ENCODE measurements at places on chromosomes 4 and X.

DNA sequence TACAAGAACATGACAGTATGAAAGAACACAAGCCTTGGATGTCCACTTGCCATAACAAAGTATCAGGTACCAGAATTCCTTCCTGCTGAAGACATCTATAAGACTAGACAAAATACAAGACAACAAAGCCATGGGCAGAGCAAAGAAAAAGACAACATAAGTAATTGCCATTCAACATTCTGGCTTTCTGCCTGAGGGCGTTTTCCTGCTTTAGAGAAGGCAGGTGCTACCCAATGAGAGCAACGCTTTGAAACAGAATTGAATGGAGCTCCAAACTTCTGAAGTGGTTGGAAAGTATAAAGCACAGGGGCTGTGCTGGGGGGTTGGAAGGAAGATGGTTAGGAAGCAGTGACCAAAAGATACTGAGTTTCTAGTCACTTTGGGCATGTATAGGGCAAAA, 30.1 kb downstream of the PDE5A start:
- DNase-seq = no peak

DNA sequence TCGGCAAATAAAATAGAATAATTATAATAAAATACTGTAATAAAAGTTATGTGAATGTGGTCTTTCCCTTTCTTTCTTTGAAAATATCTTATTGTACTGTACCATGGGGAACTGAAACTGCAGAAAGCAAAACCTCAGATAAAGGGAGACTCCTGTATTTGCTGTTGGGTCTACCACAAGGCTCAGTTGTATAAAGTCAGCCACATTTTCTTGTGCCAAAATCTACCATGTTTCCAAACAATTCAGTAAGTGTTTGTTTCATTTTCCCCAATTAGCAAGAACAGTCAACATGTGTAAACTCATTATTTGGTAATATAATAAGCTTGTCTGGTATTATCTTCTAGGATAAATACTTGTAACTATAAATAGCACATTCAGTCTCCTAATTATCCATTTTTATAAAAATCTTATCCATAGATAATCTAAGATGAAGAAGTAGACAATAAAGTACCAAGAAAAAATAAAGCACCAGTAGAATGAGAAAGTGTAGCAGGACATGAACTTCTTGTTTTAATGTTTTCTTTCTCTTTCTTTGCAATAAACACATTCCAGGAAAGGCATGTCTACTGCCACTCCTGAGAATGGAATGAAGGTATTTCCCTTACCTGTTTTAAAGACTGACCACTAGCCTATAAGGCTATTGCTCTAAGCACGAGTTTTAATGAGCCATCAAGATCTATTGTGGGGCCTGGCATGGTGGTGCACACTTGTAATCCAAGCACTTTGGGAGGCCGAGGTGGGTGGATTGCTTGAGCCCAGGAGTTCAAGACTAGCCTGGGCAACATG, 15.0 kb upstream of the OTUD4 start:
- peak; percentile 34 for DNase-seq

GRCh38 chr4:124501576-124501975, 211.0 kb downstream of the ANKRD50 start:
- DNase-seq = peak; percentile 32

DNA sequence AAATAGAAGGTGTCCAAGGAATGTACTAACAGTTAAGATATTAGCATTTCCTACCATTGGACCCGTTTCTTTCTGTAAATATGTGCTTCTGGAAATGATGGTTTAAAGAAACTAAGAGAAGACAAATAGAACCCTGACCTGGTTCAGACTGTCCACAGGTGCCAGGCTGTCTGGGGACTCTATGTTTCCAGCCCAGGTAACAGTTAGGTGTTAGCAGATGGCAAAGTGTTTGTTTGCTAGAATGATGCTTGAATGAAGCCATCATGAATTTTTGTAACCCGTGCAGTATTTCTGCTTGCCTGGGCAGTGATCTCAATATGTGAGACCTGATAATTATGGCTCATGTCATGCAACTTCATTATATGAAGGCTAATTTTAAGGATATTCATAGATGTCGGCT, 87.5 kb downstream of the LRRC66 start:
- DNase-seq = no peak

GRCh38 chr4:42142591-42142990, 9.9 kb downstream of the BEND4 start:
- no peak for DNase-seq

- DNase-seq = no peak
Measured at GRCh38 chrX:120310861-120311726, at the start of gene TMEM255A. TMEM255A (minus strand) TSS chrX:120311461; CDS start chrX:120311309, 152 bp downstream.

GRCh38 chrX:106919932-106920452, at the start of gene CLDN2:
CLDN2 (plus strand) TSS chrX:106920402; CDS start chrX:106928229, 7,827 bp downstream.
- no peak for DNase-seq

GRCh38 chr4:117284736-117285135, 199.4 kb upstream of the TRAM1L1 start:
- no peak for DNase-seq

- no peak for DNase-seq
Measured at GRCh38 chr4:86338521-86338920, 21.3 kb downstream of the MAPK10 start.

DNA sequence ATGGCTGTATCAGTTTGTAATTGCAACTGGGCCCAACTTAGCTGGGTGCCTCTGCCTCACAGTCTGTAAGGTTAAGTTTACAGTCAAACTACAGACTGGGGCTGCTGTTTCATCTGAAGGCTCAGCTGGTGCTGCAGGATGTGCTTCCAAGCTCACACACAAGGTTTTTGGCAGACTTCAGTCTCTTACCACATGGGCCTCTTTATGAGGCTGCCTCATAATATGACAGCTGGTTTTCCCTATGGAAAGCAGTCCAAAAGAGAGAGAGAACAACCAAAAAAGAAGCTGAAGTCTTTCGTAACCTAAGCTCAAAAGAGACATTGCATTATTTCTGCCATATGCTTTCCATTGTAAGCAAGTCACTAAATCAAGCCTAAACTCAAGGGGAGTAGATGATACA, 271.7 kb downstream of the DCTD start:
- no peak for DNase-seq

DNA sequence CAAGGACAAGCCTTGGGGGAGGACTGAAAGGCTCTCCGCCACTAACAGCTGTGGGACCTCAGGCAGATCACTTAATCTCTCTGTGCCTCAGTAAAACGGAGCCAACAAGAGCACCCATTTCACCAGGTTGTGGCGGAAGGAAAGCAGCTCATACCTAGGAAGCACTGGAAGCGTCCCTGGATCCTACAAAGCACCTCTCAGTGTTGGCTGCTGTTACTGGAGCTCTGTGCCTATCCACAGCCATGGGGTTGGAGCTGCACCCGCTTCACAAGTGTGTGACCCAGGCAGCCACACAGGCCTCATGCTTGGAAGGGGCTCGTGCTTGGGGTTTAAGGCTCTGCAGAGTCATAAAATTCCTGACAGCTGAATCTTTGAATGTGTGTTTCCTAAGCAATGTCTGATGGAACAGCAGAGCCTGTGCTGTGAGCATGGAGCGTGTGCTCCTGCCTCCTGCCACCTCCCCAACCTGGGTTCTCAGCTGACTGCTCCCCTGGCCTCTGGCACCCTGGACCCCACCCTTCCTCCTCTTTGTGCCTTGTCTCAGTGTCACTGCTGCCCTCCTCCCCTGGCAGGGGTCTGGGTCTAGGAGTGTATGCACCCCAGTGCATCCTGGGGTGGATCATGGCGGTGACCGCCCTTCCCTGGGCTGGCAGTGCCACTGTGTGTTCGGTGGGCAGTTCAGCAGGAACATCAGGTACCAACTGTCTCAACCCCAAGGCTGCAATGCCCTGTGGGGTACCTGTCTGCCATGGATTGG, 14.4 kb upstream of the MAN2B2 start:
- DNase-seq = no peak

- no peak for DNase-seq
Measured at GRCh38 chr4:154984616-154985015, 203.5 kb downstream of the RBM46 start.

GRCh38 chr4:39976945-39977488, 694 bp downstream of the PDS5A start:
- peak; percentile 72 for DNase-seq

DNA sequence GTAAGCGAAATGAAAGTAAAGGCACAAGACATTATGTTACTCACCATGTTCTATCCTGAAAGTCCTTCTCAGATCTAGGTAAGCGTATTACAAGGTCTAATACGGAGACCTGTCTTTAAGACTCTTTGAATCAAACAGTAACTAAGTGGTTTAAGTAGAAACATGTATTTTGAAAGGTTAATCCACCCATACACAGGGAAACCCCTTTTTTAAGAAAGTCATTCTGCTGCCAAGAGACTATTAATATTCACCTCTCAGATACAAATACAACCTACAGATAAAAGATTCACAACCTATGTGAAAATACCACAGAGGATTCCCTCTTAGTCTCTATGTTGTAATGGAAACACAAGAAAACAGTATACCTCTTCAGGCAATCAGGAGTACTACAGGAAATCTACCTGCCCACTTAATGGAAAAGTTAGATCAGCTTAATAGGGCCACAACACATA, 63.2 kb upstream of the TNIP3 start:
- no peak for DNase-seq

DNA sequence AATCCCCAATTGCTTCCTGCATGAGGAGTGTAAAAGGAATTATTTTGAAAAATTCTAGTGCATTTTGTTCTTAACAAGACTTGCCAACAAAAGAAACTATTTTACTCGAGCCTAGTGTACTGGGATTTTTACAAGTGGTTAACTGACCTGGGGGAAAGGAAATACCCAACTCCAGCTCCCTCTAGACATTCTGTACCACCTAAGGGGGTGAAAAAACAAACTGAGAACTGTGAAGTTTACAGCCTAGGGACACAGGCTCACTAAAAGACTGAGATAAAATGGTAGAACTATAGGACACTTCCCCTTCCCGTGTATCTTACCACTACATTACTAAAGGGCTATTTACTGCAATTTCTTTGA, 2.6 kb upstream of the ADH5 start:
- DNase-seq = peak; percentile 28

DNA sequence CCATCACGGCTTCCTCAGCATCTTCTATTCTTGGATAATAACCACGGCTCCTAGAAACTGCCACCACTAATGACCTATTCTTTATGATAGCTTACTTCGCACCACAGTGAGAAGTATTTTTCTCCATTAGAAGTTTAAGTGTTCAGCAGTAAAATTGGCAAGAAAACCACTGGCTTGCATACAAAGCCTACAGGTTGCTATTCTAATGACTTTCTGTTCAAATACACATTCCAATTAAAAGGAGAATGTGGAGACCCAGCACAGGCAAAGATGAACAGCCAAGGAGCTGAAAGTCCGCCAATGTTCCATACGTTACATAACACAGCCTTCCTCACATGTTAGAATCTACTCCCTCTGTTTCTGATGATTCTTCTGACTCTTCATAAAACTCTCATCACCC, 875.0 kb upstream of the PRKX start:
- DNase-seq = no peak

- DNase-seq = peak; percentile 22
Measured at GRCh38 chr4:80322716-80323115, 12.8 kb upstream of the CFAP299 start.

DNA sequence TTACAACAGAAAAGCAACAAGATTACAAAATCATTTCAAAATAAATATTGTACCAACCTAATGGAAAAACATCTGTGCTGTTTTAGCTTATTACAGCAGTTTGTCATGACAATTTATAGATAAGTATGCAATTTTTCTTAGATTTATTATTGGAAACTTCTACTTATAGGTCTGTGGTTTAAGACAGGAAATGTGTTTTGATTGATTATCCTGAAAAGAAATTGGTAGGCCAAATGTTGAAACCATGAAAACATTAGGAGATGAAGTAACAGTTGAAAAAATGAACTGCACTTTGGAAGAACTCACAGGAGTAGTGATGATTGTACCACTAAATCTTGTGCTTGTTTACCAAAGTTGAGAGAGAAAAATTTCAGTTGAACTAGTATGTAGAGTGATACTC, 162.2 kb upstream of the GIMD1 start:
- DNase-seq = no peak

DNA sequence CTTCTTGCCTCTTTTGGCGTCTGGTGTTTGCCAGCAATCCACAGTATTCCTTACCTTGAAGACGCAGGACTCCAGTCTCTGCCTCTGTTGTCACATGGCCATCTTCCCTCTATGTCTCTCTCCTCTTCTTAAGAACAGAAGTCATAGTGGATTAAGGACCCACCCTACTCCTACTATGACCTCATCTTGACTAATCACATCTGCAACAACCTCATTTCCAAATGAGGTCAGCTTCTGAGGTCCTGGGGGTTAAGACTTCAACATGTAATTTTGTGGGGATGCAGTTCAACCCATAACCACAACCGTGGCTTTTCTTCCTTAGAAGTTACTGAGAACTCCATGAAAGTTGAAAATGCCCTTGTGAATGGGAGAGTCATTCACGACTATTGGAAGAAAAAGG, 23.3 kb downstream of the TLR8 start:
- DNase-seq = peak; percentile 6

GRCh38 chr4:62359441-62360155, 1159.5 kb downstream of the ADGRL3 start:
- DNase-seq = no peak

DNA sequence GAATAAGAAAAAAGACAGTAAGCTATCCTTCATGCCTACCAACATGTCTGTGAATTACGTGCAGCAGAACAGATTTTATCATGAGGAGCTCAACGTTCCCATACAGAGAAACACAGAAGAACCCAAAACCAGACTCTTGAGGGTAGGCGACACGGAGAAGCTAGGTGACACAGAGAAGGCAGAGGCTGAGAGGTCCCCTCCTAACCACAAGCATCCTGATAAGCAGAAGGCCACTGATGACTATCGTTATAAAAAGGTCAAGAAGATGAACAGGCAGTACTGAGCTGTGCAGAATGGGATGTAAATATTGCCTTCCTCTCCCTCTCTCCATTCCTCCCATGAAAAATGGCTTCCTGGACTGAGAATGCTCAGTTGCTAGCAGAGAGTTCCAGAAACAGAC, 350.2 kb upstream of the BOD1L1 start:
- DNase-seq = no peak

GRCh38 chr4:152500800-152501434, 35.0 kb downstream of the FBXW7 start:
- DNase-seq = peak; percentile 95

GRCh38 chr4:7186516-7187167, 5.7 kb upstream of the SORCS2 start:
- DNase-seq = no peak

GRCh38 chr4:147518086-147518485, 37.2 kb downstream of the EDNRA start:
- DNase-seq = no peak

- DNase-seq = peak; percentile 55
Measured at GRCh38 chr4:90904021-90904420, 776.8 kb downstream of the CCSER1 start.

GRCh38 chr4:69835766-69836165, 24.2 kb downstream of the SULT1E1 start:
- DNase-seq = no peak

- no peak for DNase-seq
Measured at GRCh38 chrX:36575670-36576069, 432.5 kb upstream of the FAM47C start.

Measured in OCI-M1 (cell line).